ENCODE measurements at places on chromosomes 2 and 18.

GRCh38 chr18:8705961-8706790 is 820 bp downstream of the MTCL1 start:
- DNase-seq, result no peak

GRCh38 chr2:58494071-58494501 is 253.0 kb upstream of the FANCL start:
- no peak for DNase-seq

GRCh38 chr2:136168720-136169119 is 50.8 kb upstream of the CXCR4 start:
- no peak for DNase-seq

- DNase-seq, result no peak
Observed at GRCh38 chr2:127100251-127101047, 6.5 kb downstream of the BIN1 start.

DNA sequence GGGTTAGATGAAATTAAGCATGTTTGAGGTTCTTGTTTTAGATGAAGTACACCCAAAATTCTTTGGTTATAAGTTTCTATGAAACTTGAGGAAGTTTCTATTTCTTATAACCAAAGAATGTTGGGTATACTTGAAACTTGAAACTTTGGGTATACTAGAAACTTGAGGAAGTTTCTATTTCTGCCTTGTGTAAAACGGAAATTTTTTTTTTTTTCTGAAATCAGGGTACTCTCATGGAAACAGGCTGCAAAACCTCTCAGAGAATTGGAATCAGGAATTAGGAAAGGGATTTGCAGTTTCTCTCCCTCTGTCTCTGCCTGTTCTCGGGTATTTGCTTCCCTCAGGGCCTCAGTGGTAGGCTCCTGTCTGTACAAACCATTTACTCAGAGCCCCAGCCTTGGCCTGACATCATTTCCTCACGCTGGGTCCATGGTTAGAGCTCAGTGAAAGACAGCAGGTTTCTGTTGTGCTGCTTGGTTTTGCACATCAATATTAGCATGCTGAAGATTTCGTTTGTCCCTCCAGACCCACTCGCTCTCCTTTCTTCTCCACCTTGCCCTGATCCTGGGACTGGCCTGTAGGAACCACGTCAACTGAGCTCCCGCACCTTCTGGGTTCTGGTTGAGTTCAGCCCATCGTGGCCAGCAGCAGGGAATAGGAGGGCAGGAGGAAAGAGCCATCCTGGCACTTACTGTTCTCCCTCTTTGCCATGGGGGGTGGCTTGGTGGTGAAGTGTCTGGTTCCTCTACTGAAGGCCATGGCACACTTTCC is 106.4 kb downstream of the POLR1A start:
- no peak for DNase-seq

GRCh38 chr2:86416146-86416545 is 25.0 kb upstream of the KDM3A start:
- DNase-seq, result no peak

- DNase-seq, result no peak
Observed at GRCh38 chr2:112056626-112056987, 1.5 kb downstream of the TMEM87B start.

DNA sequence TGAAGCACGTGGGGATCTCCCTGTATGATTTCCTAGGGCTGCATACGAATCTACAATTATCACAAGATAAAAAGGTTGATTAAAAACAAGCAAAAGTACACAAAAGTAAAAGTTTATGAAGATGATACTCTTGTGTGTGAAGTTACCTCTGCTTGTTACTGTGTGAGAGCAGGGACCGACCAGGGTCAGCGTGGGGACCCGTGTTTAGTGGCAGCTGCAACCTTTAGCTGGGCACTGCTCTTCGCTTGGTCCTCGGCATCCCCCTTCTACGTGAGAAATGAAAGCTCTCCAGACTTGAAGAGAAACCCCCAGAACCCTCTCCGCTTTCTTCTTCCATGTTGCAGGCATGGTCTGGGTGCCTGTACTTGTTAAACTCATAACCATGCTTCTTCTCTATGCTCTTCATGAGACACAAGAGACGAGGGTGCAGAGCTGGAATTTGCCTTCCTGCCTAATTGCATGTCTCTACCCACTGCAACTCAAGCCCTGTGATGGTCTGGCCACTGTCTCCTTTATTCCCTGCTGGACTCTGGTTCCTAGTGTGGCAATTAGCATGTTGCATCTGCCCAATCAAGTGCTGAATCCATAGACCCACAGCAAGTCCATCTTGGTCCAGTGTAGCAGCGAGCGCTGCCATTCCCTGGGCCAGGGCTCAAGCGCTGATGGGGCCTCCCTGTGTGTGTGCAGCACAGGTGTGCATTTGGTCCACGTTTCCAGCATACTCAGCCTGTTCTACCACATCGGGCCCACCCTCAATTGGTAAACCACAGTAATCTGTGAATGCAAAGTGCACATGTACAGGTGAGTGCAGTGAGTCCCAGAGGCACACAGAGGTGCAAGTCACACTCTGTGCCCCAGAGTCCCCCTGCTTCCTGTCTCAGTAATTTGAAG is 88.5 kb downstream of the TWIST2 start:
- DNase-seq, result no peak

- no peak for DNase-seq
Observed at GRCh38 chr18:14748496-14748895, 524 bp downstream of the ANKRD30B start.
